Neural crest cell (in vitro differentiated cells): ENCODE measurements at places on chromosomes 4 and X. TPM values are rescaled to one million over a fixed set of nuclear protein-coding genes. Genes with fewer than 3 reads are reported as not detected.

Gene GYG2
- total RNA-seq = 75.6 and 77.9 TPM in 2 replicates

Gene GCNA
- 2.0 and 2.3 TPM in 2 replicates for total RNA-seq

Gene ZCCHC18
- total RNA-seq = 8.7 and 9.3 TPM in 2 replicates

Gene ODAPH
- not detected in 2 replicates for total RNA-seq

Gene NAP1L3
- 34.5 and 34.6 TPM in 2 replicates for total RNA-seq

Gene NOX1
- total RNA-seq = not detected in 2 replicates

Gene SOD3
- total RNA-seq = 0.16 and 0.32 TPM in 2 replicates

Gene SPANXB1
- total RNA-seq = not detected in 2 replicates

Gene ETDB
- not detected in 2 replicates for total RNA-seq

Gene BEND4
- total RNA-seq = 0.40 and 1.0 TPM in 2 replicates

GRCh38 chr4:144985531-144985930 is 112.5 kb downstream of the ANAPC10 start:
- no peak for DNase-seq

GRCh38 chrX:46823481-46823880 is 13.4 kb upstream of the RP2 start:
- DNase-seq = no peak

DNA sequence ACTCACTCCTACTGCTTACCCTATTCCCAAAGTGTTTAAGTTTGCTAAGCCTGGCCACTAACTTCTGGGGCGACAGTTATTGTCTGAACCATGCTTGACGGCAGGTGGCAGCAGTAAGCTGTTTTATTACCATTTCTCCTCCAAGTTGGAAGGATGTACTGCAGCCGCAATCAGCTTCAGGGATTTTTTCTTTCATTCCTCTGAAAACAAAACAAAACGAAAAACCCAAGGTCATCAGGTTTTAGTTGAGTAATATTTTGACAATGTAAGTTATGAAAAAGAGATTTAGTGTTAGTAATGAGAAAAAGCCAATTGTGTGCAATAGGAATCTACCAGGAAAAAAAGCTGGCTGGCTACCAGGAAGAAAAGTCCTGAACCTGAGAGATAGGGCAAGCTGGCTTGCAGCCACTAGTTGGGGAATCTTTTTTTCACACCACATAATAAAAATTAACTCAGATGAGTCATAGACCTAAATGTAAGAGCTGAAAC is 13.2 kb upstream of the RAB9B start:
- peak; percentile 61 for DNase-seq

- no peak for DNase-seq
These were observed 91.7 kb downstream of the FRMPD4 start for GRCh38 chrX:12229986-12230385.

DNA sequence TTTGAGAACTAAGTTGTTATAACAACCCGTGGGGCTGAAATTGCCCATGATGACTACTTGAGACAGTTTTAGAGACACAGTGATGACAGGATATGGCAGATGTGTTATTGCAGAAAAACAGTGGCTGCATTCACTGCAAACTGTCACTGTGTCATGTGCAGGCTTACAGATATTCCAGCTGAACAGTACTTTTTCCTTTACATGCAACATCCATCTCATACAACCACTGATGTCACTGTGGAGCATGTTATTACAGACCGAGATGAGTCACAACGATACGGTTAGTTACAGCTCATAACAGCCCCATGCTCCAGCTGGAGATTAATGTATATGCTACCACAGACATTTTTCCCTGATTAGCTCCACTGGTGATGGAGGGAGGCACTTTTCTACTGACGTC is 207.4 kb downstream of the TMA16 start:
- DNase-seq = no peak

- no peak for DNase-seq
These were observed 49.7 kb upstream of the SLC16A2 start for GRCh38 chrX:74371425-74372222.

GRCh38 chr4:10664408-10664807 is 20.2 kb downstream of the CLNK start:
- no peak for DNase-seq

DNA sequence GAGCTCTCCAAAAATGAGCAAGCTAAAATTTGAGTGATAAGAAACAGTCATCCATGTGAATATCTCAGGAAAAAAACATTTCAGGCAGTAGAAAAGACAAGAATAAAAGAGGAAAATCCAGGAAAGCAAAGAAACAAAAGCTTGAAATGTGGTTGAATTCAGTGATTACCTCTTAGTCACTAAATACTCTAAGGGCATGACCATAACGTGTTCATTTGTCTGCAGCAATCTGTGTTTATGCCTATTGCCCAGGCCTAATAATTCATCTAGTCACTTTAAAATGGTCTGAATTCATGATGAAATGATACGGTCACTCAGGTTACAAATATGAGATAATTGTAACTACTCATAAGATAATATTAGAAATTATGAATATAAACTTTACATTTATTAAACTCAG is 837.9 kb downstream of the STPG2 start:
- DNase-seq = no peak

DNA sequence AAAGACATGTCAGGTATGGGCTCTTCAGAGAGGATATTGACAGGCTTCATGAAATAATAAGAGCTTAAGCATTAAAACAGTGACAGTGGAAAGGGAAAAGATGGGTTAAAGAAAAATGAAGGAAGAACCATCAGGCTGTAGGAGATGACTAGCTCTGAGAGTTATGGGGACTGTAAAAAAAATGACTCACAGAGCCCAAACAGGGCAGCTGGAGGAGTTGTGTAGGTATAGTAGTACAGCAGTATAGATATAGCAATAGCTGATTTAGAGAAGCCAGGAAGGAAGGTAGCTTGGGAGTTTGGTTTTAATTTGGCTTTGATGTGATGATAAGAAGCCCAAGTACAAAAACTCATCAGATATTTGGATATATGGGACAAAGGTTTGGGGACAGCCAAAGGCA is 66.6 kb downstream of the FREM3 start:
- no peak for DNase-seq

DNA sequence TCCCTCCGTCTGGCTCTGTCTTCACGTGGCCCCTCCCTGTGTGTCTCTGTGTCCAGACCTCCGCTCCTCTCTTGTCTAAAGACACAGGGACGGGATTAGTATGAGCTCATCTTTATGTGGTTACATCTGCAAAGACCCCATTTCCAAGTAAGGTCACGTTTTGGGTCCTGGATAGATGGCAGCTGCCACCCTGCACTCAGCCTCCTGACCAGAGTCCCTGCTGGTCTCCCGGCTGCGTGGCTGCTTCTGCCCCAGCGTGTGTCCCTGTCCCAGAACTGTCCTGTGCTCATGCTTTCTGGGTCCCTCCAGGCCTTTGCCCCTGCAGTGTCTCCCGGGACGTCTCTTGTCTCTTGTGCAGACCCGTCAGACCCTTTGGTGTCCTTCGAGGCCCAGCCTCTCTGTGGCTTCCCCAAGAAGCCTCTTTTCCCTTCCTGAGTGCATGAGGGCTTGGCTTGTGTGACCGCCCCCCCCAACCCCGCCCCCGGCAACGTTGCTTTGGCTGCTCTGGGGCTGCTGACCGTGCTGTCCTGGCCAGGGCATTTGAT is 107.3 kb downstream of the PSAPL1 start:
- no peak for DNase-seq

GRCh38 chr4:31575504-31575903 is 855.3 kb downstream of the PCDH7 start:
- no peak for DNase-seq

GRCh38 chr4:82606622-82607021 is 44.8 kb upstream of the TMEM150C start:
- no peak for DNase-seq

- DNase-seq = no peak
These were observed 270.7 kb downstream of the FBXW7 start for GRCh38 chr4:152265149-152265621.

DNA sequence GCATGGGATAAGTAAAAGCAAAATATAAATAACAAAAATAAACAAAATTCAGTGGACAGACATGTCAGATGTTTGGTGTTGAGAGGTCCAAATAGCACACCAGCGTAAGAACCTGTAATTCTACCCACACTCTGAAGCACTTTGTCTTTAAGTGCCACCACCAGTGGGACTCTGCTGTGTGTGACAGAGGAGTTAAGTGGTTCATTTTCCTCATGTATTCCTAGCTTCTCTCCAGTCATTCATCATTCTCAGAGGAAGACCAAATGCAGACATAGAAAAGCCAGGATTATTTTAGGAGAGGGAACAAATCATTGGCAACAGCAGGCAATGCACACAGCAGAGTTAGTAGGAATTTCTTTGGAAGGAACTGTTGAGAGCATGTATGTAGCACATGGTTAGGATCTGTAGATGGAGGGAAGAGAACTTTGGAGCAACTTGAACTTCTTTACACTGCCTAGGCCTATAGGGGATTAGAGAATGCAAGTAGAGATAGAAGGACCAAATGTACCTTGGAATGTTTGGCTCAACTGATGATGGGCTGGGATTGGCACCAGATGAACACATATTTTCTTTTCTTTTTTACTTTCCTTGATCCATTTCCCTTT is 43.0 kb upstream of the ARHGAP24 start:
- DNase-seq = no peak

- no peak for DNase-seq
These were observed 170.5 kb downstream of the PALLD start for GRCh38 chr4:168667376-168667775.
